ENCODE measurements at places on chromosomes 5 and 9.

DNA sequence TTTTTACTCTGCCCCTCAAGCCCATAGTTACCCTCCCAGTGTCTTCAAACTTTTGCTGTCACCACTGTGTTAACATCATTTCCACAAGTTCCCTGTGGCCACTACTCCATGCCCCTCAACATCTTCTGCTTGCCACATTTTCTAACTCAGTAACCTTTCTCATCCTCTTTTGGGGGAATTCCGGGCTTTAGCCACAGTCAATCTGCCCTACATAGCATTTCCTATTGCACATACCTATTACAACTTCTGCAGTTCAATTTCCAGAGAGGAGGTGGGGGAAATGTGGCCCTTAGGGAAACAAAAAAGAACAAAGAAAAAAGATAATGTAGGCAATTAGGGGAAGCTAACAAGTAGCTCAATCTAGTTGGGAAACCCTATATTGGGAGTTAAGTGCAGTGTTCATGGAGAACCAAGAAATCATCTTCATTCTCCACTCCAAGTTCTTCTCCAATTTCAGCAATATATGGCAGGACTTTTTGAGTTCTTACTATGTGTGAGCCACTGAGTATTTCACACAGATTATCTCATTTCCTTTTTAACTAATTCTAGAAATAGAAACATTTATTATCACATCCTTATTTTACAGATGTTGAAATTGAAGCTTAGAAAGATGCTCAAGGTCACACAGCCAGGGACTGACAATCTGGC lies 40.2 kb upstream of the LPAR1 start:
- DNase-seq = no peak

GRCh38 chr5:52051759-52052158 lies 668.5 kb downstream of the ISL1 start:
- no peak for DNase-seq

- DNase-seq = no peak
Observed at GRCh38 chr5:112049738-112050137, 292.7 kb upstream of the NREP start.

DNA sequence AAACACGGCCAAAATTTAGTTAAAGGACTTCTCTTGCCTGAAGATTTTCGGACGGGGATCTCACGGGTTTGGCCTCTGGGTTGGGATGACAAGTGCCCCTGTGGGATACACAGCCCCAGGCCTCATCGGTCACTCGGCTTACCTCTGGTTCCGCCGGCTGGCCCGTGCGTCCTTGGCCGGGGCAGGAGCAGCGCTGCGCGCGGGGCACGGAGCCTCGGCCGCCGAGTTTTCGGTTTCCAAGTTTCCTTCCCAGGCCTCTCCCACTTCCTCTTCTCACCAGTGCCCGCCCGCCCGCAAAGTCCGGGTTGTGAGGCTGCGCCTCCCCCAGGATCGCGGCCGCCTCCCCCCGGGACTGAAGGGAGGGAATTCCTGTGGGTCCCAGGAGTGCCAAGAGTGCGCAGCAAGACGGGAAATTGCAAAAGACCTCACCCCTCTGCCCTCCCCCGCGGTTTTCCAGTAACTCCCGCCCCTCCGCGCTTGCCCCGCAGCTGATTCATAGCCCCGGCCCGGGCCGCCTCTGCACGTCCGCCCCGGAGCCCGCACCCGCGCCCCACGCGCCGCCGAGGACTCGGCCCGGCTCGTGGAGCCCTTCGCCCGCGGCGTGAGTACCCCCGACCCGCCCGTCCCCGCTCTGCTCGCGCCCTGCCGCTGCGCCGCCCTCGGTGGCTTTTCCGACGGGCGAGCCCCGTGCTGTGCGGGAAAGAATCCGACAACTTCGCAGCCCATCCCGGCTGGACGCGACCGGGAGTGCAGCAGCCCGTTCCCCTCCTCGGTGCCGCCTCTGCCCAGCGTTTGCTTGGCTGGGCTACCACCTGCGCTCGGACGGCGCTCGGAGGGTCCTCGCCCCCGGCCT lies at the start of gene OSMR:
Gene OSMR, plus strand, starts transcription at position 487 of the 853 bp plus-strand sequence. CDS start 23,033 bp downstream, outside the sequence.
- DNase-seq = no peak

GRCh38 chr9:116416421-116416820 lies 262.8 kb downstream of the PAPPA start:
- no peak for DNase-seq

DNA sequence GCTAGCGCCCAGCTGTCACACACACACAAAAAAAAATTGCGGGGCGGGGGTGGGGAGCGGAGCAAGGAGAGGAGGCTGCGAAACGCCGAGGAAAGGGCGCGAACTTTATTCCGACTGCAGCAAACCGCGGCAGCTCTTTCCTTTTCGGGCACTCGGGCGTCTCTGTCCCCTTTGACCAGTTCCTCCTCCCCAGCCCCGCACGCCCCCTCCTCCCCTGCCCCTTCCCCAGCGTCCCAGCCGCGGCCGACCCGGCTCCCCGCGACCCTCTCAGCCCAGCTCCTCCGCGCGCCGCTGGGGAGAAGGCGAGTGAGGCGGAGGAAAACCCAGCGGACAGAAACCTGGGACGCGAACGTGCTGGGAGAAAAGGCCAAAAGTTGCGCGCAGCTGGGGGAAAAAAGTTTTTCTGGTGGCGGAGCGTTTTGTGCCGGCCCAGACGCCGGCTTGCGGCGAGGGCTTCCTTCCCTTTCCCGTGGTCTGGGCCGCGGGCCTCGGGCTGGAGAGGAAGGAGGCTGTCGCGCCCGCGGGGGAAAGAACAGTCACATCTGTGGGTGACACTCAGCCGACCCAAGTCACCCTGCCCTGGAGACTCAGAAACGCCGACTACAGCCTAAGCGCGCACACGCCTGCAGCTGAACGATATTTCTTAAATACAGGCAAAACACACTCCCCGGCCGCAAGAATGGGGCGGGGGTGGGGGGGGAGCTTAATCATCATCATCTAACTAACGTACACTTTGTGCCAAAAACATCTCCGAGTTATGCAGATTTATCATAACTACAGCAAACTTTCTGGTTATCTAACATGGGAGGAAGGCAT lies 1.1 kb upstream of the BNC2 start:
- no peak for DNase-seq

DNA sequence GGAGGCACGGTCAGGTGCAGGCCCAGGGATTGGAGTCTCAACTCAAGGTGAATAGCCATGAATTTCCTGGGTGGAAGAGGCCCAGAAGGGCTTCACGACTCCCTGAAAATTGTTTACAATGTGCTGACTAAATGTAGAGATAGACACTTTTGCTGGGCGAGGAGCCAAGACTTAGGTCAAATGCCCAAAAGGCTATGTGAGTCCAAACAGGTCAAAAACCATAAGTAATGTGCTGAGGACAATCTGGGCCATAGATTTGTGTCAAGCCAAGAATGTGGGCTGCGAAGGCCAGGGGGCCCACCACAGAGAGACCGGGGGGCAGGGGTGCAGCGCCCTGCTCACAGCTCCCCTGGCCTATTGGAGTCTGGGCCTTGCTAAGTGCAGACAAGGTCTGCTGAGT lies 197.8 kb downstream of the HSPA4 start:
- no peak for DNase-seq

DNA sequence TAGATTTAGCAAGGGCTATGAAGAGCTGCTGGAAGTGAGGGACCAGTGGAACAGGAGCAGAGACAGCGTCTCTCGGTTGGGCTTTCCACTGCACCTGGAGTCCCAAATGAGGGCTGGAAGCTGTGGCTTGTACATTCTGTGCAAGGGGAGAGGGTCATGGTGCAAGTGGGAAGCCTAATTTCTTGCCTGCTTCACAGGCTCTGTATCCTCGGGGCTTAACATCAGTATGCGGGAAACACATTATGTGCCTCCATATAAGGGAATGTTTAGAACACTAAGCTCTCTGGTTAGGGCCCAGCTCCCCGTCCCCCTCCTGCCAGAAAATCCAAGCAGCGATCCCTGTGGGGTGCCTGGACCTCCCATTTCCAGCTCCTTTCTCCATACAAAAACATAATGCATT lies 89.0 kb upstream of the NIPAL4 start:
- no peak for DNase-seq

GRCh38 chr9:109086221-109086620 lies 33.5 kb downstream of the TMEM245 start:
- no peak for DNase-seq

DNA sequence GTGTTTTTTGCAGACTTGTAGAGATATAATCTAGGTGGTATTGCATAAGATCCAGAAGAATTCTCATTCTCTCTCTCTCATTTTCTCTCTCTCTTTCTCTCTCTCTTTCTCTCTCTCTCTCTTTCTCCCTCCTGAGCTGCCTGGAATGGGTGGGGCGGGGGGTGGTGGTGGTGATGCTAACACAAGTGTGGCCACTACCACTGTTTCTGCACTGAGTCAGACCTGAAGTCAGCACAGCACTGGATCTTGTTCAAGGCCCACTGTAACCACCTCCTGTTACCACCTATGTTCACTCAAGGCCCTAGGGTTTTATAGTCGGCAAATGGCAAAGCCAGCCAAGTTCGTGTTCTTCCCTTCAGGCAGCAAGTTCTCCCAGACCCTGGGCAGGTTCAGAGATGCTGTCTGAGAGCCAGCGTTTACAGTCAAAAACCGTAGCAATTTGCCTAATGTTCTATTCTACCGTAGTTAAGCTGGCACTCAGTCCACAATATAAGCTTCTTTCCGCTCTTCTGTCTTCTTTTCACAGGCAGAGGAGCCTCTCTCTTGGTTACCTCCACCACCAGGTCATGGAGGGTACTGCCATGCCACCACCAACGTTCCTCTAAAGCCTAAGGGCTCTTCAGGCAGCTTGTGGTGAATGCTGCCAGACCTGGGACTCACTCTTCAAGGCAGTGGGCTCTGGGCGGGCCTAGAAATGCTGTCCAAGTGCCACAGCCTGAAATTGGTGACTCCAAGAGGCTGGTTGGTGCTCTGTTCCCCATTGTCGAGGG lies 235.7 kb upstream of the PRR16 start:
- peak; percentile 29 for DNase-seq

GRCh38 chr5:164027738-164028137 lies 522.3 kb downstream of the MAT2B start:
- DNase-seq = no peak

DNA sequence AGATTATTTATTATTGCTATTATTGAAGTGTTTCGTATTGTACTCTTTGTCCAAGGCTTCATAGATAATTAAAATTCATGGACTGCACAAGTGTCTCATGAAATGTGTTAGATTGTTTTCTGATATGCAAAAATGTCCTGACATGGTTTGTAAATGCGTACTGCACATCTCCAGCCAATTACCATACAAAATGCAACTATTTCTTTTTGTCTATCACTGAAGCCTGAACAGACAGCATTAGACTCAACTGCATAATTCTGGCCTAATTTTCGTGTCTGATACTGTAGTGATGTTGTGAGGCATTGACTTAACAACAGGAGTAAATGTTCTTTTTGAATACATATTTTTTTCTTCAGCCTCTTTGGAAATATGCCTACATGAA lies 498.2 kb upstream of the CD180 start:
- DNase-seq = no peak

GRCh38 chr5:62340979-62341378 lies 35.0 kb downstream of the KIF2A start:
- no peak for DNase-seq

GRCh38 chr5:180673371-180674089 lies 24.1 kb upstream of the FLT4 start:
- no peak for DNase-seq

- no peak for DNase-seq
Observed at GRCh38 chr5:174111287-174111973, 65.9 kb downstream of the NSG2 start.

DNA sequence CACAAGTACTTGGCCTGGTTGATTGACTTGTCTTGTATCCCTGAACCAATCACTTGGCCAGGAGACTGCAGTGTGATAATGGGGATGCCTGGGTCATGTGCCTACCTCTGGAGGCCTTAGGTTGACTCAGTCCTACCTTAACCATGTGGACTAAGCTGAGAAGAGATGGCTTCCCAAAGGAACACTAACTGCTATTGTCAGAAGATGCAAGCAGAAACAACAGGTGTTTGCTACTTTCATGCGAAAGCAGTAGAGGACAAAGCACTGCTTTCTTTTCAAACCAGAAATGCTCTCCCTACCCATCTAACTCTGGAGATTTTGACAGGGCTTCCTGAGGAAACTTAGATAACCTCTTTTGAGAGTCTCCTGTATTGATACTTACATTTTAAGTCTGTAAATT lies 22.9 kb downstream of the CDK7 start:
- no peak for DNase-seq

GRCh38 chr9:114177423-114178064 lies 22.2 kb downstream of the COL27A1 start:
- DNase-seq = no peak

DNA sequence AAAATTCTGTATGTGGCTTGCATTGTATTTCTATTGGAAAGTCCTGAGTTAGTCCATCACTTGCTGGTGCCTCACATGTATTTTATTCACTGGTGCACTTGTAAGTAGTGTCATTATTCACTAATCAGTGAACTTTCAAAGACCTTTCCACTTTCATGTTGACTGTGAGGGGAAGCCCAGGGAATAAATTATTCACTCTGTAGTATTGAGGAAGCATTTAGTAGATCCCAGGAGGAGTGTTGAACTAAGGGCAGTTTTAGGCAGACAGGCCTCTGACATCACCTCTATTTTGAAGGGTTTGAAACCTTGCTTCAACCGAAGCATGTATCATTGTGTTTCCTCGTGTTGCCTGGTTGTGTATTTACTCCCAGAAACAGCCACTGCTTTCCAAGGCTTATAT lies 705.4 kb upstream of the RIOK2 start:
- DNase-seq = no peak

- DNase-seq = no peak
Observed at GRCh38 chr5:55982957-55983381, 11.8 kb downstream of the IL6ST start.

- DNase-seq = no peak
Observed at GRCh38 chr9:14538526-14538925, 154.7 kb downstream of the ZDHHC21 start.

DNA sequence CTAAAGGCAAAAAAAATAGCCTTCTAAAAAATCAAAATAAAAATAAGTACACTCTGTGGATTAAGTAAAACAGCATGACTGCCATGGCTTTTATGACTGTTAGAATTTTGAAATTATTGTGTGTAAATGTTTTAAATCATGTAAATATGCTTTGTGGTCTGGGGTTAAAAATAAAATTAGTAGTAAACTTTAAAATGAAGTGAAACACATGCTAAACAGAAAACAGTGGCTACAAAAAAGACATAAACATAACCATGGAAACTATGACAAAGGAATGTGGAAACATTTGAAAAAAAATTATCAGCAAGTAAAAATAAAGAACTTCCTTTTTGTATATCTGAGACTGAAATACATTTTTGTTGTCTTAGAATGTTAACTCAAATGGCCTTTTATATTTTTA lies 134.5 kb upstream of the SPEF2 start:
- no peak for DNase-seq

- no peak for DNase-seq
Observed at GRCh38 chr5:32273821-32274220, 38.9 kb downstream of the MTMR12 start.

- DNase-seq = no peak
Observed at GRCh38 chr5:135216471-135217343, 182.3 kb downstream of the MACROH2A1 start.

DNA sequence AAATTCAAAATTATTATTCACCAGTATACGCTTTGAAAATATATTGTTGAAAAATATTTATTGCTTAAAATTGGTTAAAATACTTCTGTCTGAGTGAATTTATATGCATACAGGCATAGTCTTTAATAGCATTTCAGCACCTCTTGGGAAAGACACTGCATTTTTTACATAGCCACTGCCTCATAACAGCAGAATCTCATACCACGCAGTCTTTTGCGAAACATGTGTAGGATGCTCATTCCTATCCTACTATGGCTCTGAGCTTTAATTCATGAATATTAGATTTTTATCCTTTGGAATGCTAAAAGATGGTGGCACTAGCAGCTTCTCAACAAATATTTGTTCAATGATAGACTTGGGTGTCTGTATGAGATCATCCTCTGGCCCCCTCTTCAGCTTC lies 94.0 kb upstream of the SH3GL2 start:
- no peak for DNase-seq

GRCh38 chr5:74372502-74373064 lies 267.9 kb downstream of the ENC1 start:
- no peak for DNase-seq

Data from iPS DF 6.9 (cell line).